Left ventricle myocardium superior (tissue), 1 donor: ENCODE measurements at places on chromosomes 4 and X. TPM values are rescaled to one million over a fixed set of nuclear protein-coding genes. Genes with fewer than 3 reads are reported as not detected.

The TAF9B gene
- total RNA-seq = 19.1 TPM

The MAGEA2B gene
- not detected for total RNA-seq

The CENPVL2 gene
- total RNA-seq = not detected

The GPR101 gene
- total RNA-seq = not detected
